HEK293T (cell line): ENCODE measurements at places on chromosomes 11 and 22.

DNA sequence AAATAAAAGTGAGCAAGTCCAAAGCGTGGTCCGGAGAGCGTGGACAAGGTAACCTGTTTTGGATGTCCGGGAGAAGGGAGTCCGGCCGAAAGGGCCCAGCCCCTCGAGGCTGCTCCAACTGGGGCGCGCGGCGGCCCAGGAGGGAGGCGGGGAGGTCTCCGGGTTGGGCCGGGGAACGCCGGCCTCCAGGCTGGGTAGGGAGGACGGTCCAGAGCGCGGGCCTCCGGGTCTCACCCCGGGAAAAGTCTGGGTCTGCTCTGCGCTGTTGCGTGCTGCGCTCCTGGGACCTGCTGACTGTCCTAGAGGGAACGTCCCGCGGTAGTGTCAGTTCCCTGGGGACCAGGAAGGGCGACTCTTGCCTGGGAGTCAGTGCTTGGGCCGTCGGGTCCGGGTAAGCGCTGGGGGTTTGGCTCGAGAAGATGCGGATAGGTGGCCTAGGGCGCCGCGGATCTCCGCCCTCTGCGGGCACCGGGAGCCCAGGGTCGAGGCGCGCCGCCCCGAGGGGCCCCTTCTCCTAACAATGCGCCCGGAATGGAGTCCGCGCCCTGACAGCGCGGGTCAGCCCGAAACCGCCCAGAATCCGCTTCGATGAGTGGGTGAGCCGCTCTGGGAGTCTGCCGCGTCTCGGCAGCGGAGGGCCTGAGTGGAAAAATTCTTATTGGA, 988 bp upstream of the FLI1 start:
- no peak for DNase-seq

- DNase-seq: no peak
These were observed 1488.4 kb upstream of the TENM4 start for GRCh38 chr11:80929031-80929805.

GRCh38 chr11:2578929-2579270, 120.9 kb downstream of the KCNQ1OT1 start:
- DNase-seq: no peak

DNA sequence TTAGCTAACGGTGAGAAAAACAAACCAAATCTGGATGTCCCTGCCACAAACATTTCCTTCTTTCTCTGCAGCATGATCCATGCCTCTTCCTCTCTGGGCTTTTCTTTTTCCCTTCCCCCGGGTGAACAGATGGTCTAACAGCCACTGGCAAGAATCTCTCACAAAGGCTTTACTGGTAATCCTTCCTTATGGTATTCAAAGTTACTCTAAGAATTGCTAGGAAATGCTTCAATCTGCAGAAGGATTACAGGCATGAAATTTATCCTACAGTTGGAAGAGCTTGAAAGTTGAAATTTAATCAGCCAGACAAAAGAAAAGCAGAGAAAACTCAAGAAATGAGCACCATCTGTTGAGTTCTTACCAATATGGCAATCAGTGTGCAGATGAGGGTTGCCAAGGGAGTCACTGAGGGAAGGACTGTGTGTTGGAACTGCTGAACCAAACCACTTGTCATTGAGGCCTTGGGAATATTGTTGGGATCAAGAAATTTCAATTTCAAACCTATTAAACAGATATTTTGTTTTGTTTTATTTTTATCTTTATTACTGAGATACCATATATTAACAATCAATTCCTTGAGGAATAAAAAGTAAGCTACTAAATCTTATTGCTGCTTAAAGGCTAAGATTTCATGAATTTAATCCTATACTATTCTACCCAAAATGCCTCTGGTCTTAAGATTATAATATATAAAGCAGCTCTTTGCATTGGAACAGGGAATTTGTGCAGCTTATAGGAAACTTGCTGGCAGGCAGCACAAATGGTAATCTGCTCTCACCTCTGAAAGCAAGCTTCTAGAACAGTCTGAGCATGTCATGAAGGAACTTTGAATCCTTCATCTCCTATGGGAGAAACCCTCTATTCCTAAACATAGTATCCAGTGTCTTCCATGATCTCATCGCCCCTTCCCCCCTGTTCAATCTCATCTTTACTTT, 29.7 kb upstream of the NDUFC2 start:
- DNase-seq: no peak

DNA sequence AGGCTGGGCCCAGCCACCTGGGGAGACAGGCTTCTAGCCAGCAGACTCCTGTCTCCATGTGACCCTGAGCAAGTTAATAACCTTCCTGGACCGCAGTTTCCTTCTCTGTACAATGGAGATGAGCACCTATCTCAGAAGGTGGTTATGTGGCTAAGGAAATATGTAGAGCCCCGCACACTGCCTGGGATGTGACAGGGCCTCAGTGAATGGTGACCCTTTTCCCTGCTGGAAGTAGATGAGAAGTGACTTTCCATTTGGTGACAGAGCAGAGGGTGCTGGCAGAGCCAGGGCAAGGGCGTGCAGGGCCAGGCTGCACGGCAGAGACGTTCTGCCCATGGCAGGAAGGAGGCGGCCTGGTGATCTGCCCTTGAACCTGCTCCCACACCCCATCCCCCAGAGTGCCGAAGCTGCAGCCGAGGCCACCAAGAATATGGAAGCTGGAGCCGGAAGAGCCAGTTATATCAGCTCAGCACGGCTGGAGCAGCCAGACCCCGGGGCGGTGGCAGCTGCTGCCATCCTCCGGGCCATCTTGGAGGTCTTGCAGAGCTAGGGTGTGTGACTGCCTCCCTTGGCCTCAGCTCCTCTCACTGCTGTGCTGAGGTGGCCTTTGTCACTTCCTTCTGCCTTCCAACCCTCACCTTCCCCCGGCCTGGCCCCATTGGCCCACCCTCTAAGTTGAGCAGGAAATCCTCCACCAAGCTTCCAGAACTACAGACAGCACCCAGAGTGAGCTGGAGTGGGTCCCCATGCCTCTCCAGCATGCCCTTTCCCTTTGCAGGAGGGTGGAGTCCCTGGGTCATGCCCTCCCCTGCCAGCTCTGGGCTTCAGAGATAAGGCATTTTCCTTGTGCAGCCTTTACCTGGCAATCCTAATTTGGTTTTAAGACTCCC, 13.2 kb downstream of the TKFC start:
- DNase-seq: no peak

DNA sequence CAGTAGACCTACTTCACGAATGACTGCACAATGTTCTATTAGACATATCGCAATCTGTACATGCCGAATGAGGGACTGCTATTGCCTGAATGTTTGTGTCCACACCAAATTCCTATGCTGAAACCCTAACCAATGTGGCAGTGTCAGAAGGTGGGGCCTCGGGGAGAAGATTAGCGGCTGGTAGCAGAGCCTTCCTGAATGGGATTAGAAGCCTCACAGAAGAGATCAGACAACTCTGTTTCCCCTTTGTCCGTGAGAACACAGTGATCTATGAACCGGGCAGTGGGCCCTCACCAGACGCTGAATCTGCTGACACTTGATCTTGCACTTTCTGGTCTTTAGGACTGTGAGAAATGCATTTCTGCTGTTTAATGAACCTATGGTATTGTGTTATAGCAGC, 33.1 kb downstream of the LRFN4 start:
- DNase-seq: no peak

GRCh38 chr11:128342511-128343134, 244.7 kb downstream of the ETS1 start:
- DNase-seq: no peak

- DNase-seq: no peak
These were observed 2.7 kb downstream of the CDC42BPG start for GRCh38 chr11:64841592-64842365.
